ENCODE measurements at places on chromosomes 3 and 15. TPM values are rescaled to one million over a fixed set of nuclear protein-coding genes. Genes with fewer than 3 reads are reported as not detected.

DNA sequence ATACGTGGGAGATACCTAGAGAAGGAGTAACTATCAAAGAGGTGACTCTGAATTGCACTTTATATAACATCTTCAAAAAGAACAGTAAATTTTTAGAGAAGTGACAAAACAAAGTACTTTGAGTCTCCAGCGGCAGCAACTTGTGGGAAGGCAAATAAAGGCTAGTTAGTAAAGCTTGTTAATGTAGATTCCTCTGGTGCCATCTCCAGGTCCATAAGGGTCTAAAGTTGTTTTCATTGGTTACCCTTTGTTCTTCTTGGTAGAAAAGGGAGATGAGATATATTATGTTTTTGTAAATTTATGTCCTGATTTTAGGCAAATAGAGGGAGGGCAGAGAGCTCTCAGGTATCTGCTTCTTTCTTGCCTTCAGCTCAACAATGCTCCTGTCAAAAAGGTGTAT lies 161.6 kb downstream of the MYRIP start:
- no peak for DNase-seq

Gene PLA2G4F
- not detected for total RNA-seq

GRCh38 chr3:171525437-171525836 lies 65.2 kb upstream of the TNIK start:
- no peak for DNase-seq

- DNase-seq: no peak
These were observed 143.4 kb downstream of the NSMCE3 start for GRCh38 chr15:29126208-29126536.

DNA sequence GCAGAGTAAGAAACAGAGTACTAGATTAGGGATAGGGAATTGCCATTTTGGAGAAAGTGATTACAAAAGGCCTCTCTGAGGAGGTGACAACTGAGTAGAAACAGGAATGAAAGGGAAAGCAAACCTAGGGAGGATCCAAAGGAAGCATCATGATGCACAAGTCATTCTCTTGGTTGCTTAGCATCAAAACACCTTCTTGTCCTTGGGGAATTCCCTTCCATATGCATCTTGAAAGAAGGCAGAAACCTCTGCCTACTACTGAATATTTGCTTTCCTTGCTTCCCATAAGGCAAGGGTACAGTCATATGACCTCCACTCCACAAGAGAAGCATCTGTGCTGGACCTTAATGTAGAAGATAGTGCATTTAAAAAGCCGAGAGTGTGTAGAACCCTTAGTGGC lies 24.1 kb downstream of the GABPB1 start:
- no peak for DNase-seq

- DNase-seq: no peak
These were observed 40.1 kb downstream of the PPARG start for GRCh38 chr3:12328837-12329462.

DNA sequence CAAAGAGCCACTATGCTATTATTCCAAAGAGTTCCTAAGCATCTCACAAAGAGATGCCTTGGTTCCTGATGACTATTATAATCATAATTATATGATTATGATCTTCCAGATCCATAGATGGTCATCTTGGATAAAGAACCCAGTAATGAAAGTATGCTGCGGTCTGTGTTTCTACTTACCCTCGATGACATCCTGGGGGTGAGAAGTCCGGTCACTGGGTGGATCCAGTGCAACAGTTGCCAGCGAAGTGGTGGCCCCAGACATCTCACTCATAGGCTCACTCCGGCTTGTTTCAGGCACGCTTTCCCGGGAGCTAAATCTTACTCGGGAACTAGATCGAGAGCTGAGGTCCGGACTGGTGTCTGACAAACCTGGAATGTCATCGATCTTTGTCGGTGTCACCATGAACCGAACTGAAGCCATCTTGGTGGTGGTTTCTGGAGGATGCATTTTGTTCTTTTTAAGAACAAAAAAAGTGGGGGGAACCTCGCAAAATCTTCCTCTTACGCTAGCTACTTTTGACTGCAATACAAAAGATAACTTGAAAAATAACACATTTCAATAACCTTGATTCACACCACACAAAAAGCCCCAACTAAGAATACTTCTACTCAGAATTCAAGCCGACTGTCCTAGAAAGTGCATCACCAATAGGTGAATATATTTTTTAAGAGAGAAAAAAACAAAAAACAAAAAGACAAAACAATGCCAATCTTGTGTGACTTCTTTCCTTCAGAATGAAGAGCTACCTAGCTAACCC lies 1.2 kb downstream of the SLC12A6 start:
- DNase-seq: no peak

DNA sequence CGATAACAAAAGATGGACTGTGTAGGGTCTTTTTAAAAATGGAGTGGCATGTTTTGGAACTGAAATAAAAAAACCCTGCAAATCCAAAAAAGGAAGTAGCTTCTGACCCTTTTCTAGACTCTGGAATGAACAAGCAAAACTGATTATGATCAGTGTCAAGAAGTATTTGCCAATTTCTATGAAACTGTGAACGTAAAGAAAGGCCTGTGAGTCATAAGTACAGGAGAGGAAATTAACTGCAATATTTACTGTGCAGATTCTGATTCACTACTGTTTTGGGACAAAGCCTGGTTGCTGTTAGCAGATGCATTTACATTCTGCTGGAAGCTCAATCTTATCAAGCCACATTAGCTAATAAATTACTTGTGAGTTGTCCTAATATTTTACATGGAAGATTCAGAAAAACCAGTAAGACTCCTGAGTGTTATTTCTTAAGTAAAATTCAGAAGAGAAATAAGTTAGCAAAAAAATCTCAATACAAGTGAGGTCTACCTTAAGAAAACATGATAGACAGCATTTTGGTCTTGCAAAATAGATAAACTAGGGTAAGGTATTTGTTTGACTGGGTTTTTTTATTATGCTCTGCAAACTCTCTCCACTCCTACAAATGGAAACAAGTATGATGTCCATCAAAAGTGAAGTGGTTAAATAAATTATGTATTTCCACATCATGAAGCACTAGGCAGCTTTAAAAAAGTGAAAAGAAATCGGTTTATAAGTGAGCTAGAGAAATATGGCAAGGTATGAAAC lies 90.2 kb upstream of the LMOD3 start:
- DNase-seq: no peak

Gene STT3B
- total RNA-seq: 80.7 TPM
